NCI-H2227 treated with DMSO at 0.1 percent for 48 hours (cell line): ENCODE measurements at places on chromosomes 3 and 15.

- no peak for DNase-seq
These were observed 10.2 kb downstream of the PLSCR5 start for GRCh38 chr3:146594843-146595482.

DNA sequence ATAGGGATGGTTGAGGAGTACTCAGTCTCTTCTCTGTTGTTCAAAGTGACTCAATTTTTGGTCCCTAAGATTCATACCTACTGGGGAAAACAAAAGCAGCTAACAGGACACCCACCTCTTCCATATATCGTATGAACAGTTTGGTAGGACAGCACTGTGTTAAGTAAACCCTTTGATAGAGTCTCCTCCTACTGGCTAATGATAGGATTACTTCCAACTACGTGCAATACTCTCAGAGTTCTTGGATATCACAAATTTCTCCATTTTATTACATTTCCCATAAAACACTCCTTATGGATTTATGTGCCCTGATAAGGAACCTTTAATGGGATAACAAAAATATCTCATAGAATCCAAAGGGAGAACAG, 200.2 kb upstream of the GOLGA6L4 start:
- peak; percentile 18 for DNase-seq

GRCh38 chr15:58877999-58878825, 55.3 kb downstream of the SLTM start:
- no peak for DNase-seq

GRCh38 chr15:41512940-41513505, 604 bp downstream of the LTK start:
- no peak for DNase-seq
